Prostate gland (tissue), 2 donors: ENCODE measurements at places on chromosomes 13 and 19.

DNA sequence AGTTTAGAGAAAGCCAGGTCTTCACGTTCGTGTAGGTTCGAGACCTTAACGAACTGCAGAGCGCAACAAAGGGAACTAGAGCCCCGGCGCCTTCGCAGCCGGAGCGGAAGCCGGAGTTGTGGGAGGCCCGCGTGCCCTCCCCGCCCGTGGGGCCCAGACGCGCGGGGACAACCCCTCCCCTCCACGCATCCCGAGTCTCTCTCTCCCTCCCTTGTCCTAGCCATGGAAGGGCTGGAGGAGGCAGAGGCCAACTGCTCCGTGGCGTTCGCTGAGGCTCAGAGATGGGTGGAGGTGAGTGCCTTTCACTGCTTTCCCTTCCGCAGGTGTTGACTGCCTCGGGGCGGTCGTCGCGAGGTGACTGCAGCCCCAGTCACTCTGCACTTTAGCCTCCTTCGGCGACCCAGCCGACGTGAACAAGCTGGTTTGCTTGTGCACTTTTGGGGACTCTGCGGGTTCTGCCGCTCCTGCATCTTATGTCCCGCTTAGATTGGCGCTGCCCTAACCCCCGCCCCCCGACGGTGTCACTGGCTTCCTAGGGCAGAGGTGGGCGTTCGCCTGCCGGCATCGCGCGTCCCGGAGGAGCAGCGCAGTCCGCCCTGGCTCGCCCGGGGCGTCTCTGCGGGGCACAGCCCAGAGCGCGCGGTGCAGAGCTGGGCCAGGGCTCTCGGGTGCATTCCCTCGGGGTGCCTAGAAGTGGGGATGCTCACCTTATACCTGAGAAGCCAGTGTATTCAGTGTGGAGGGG is 478 bp downstream of the LMO7 start:
- no peaks in the 10 kb centered on the region for H3K4me1 ChIP-seq
- H3K27me3 ChIP-seq = no peaks in the 10 kb centered on the region
- no peak for DNase-seq
- no peaks in the 10 kb centered on the region for H3K36me3 ChIP-seq
- peak overlapping the region; percentile 74 for H3K4me3 ChIP-seq
- peak overlapping the region; percentile 87 for H3K27ac ChIP-seq

DNA sequence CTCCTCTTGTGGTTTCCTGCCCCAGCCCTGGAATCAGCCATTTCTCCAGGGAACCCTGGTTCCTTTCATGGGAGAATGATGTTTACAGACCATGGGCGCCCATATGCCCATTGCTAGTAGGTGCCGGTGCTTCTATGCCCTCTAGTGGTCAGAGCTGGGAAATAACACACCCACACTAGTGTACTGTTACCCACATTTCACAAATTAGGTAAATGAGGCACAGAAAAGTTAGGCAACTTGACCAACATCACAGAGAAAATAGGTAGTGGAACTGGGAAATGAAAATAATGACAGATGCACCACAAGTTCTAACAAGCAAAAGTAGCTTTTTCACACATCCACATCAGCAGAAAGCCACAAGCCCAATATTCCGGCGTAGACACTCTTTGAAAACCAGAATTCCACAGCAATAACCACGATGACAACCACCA is 1.3 kb upstream of the CEACAM3 start:
- no peaks in the 10 kb centered on the region for H3K27me3 ChIP-seq
- H3K36me3 ChIP-seq = no peaks in the 10 kb centered on the region
- peak; percentile 47 for DNase-seq
- H3K4me3 ChIP-seq = no peak overlapping the region
- H3K4me1 ChIP-seq = no peaks in the 10 kb centered on the region

DNA sequence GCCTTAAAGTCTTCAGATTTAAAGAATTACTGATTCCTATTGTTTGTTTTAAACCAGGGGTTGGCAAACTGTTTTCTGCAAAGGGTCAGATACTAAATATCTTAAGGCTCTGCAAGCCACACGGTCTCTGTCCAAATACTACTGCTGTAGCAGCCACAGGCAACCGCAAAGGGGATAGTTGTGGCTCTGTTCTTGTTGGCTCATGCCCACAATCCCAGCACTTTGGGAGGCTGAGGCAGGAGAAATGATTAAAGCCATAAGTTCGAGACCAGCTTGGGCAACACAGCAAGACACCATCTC is 22.4 kb downstream of the RANBP3 start:
- H3K27me3 ChIP-seq = no peaks in the 10 kb centered on the region
- H3K36me3 ChIP-seq = no peaks in the 10 kb centered on the region
- DNase-seq = no peak
- H3K4me1 ChIP-seq = peaks cover 27% of the 10 kb centered on the region

DNA sequence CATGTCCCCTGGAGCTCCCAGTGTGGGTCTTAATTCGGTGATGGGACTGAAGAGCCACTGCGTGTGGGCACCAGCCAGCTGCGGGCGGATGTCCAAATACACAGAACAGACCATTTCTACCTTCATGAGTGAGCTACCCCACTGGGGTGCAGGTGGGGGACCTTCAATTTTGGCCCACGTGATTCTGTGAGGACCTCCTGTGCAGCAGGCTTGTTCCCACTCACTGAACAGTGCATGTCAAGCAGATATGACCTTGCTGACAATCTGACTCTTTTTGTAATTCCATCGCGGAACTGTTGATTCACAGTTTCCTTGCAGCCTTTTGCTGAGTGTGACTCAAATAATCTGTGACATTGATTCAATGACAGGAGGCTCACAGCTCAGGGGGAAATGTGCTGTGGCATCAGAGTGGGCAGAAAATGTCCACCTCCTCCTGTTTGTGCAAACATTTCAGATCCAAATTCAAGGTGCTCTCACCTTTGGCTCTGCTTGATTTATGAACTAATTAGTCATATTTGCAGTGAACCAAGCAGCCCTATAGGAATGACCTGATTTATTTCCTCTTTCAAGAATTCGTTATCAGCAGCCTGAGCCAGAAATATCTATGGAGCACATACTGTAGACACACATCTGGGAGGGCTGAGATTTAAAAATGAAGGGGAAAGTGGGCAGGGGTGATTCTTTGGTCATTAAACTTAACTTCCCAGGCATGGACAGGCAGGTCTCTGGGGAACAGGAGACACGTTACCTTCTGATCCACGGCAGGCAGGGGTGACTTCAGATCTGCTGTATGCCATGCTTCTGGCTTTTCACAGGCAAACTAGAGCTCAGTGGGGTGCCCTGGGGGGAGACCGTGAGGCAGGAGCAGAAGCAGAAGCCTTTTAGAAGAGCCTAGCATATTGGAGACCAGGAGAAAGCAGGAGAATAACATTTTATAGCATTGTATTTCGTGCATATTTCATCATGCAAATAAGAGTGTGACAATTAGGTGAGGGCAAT is 170.0 kb upstream of the KL start:
- H3K27ac ChIP-seq = no peak overlapping the region
- H3K4me1 ChIP-seq = peaks cover 3% of the 10 kb centered on the region
- no peak for DNase-seq
- no peaks in the 10 kb centered on the region for H3K36me3 ChIP-seq

DNA sequence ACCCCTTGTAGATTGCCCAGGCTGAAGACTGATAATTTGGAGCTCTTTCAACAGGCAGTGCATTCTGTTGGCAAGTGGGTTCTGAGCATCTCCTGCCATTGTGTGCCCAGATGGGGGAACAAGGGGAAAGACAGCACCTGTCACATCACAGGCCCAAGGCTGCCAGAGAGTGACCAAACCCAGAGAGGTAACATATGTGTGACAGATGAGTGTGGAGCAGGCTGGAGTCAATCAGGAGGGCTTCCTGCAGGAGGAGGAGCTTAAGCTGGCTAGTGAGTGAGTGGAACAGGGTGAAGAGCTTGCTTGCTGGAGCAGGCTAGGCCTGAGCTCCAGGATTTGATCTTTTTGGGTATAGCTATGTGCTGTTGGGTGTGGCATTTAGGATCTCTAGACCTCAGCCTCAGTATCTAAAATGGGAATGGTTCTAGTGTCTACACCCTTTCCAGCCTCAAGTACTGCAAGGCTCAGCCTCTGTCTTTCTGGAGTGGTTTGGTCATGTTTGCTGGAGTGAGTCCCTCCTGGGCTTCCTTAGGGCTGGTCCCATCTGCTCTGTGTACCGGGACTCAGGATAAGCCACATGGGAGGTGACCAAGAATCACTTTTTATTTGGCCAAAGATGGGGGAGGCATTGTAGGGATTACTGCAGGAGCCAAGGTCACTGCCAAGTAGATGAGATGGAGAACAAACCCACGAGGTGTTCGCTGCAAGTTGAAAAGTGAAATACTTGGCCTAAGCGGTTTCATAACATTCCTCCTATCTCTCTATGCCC is 152.4 kb upstream of the TSHZ3 start:
- H3K36me3 ChIP-seq = no peaks in the 10 kb centered on the region
- no peak overlapping the region for H3K4me3 ChIP-seq
- DNase-seq = peak; percentile 2
- no peak overlapping the region for H3K27ac ChIP-seq

DNA sequence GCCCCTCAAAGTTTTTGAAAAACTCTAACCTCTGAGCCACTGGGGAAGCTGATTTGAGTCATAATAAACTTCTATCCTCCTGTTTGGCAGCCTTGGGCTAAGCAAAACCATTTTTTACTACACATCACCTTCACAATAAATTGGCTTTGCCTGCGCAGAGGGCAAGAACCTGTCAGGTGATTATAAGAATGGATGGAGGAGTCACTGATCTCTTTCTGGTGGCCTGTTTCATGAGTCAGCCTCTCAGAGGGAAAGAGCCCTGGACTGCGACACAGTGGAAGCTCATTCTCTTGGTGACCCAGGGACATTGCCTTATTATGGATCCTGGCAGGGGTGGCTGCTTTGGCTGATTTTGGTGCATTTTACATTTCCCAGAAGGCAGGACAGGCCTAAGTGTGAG is 17.5 kb upstream of the PSG9 start:
- no peak overlapping the region for H3K4me3 ChIP-seq
- no peaks in the 10 kb centered on the region for H3K36me3 ChIP-seq
- no peaks in the 10 kb centered on the region for H3K27me3 ChIP-seq
